Activated T-helper 2 cell treated with anti-CD3 and anti-CD28 coated beads, Interferon-gamma antibody, Interleukin-2, Interleukin-4, amounts not matched to agents 10 μg/mL and 5 μg/mL and 100 μg/mL, durations not matched to agents 14 hours and 24 hours and 36 hours (primary cell): ENCODE measurements at places on chromosomes 7 and 10.
A peak's percentile ranks its signal among the peaks of the same experiment; 100 is the strongest.

DNA sequence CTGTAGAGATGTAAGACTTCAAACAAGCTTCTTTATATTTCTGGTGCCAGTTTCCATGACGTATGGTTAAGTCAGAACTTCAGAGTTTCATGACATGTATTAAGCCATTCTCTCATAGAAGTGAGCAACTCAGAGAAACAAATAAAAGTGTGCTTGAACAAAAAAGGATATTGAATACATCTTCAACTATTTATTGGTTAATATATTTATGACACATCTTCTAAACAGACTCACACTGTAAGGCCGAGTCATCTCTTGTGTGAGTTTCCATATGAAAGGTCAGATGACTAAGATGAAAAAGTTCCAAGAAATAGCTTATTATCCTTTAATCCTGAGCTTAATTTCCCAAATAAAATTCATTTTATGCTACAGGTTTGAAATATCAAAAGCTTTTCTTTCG, 105.5 kb upstream of the CSTF2T start:
- peaks cover 5% of the 10 kb centered on the region for H3K27me3 ChIP-seq
- no peaks in the 10 kb centered on the region for H3K36me3 ChIP-seq
- DNase-seq, result no peak
- no peaks in the 10 kb centered on the region for H3K4me1 ChIP-seq
- H3K27ac ChIP-seq, result no peak overlapping the region

- H3K4me3 ChIP-seq, result no peak overlapping the region
- no peaks in the 10 kb centered on the region for H3K36me3 ChIP-seq
- DNase-seq, result no peak
- no peaks in the 10 kb centered on the region for H3K4me1 ChIP-seq
- peaks cover 13% of the 10 kb centered on the region for H3K27me3 ChIP-seq
Observed at GRCh38 chr7:284762-285722, 4.9 kb upstream of the FOXL3 start.

DNA sequence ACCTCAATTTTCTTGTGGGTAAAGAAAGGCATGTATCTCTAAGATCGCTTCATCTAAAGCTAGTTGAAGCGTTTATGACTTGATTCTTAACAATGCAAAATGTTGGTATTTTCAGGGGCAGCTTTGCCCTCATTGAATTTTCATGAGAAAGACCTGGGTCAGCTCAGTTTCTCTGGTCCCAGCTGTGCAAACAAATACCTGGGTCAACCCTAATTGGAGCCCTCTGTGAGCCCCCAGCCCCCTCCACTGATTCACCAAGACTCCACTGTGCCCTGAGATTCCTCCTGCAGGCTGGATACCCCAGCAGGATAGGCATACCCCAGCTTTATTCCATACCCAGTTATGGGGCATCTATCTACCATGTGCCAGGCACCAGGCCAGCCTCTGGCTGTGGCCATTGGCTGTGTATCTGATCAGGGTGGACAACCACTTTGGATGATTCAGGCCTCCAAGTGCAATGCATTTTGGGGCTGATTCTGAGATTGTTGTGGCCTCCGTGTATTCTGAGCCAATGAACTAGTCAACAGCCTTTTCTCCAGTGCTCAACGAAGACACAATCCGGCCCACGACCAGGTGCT, 201.9 kb downstream of the MYOF start:
- peaks cover 4% of the 10 kb centered on the region for H3K27me3 ChIP-seq
- DNase-seq, result no peak
- no peak overlapping the region for H3K27ac ChIP-seq

DNA sequence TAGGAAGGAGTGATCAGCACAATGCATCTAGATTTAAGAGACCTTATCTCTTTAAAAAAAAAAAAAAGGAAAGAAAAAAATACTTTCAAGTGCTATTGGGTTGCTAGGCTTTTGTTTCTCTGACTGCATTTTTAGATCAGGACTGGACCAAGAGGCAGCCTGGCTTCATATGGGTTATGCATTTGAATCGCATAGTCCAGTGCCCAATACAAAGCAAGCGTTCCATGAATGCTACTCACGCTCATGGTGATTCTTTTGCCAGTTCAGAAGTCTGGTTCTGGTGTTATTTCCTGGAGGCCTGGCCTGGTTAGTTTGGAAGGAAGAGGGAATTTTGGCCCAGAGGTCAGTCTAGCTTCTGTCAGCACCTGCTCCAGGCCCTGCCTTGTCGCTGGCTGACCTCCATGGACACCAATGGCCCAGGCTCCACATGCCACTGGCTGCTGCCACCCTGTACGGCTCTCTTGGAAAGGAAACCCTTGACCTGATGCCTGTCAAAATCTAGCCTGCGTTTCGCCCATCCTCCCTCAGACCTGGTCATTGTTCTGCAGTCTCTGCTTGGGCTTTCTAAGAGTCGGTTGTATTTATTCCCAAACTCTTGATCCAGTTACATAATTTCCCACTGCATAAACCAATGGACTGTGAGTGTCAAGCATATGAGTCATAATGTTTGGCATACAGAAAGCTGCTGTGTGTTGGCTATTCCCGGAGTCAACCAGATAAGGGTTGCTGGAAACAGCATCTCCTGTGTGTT, 74.3 kb upstream of the MKX start:
- H3K27me3 ChIP-seq, result no peaks in the 10 kb centered on the region
- no peak overlapping the region for H3K4me3 ChIP-seq
- no peaks in the 10 kb centered on the region for H3K36me3 ChIP-seq
- no peak overlapping the region for H3K27ac ChIP-seq
- DNase-seq, result no peak

- no peak overlapping the region for H3K27ac ChIP-seq
- H3K27me3 ChIP-seq, result no peaks in the 10 kb centered on the region
- no peak for DNase-seq
- no peak overlapping the region for H3K4me3 ChIP-seq
Observed at GRCh38 chr7:2537981-2538851, 17.1 kb downstream of the BRAT1 start.

DNA sequence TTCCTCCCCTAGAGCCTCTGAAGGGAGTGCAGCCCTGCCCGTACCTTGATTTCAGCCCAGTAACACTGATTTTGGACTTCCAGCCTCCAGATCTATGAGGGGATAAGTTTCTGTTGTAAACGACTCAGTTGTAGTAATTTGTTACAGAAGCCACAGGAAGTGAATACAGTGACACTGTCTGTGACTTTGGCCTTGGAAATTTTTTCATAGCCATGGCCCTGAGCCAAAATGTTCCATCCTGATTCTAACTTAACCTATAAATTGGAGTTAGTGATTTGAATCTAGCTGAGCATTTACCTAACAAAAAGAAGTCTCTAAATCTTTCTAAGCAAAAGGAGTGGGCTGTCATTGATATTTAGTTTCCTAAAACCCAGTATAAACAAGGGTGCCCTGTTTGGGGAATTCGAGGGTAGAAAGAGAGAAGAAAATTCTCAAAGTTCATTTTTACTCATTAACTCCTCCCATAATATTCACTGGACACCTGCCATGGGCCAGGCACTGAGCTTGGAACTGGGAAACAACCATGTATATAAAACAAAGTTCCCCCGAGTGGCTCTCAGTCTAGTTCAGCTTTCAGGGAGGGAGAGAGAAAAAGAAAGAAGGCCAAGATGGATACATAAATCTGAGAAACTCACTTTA, 162.3 kb downstream of the SKIDA1 start:
- no peaks in the 10 kb centered on the region for H3K27me3 ChIP-seq
- no peak for DNase-seq
- H3K27ac ChIP-seq, result no peak overlapping the region
- H3K4me3 ChIP-seq, result no peak overlapping the region
- no peaks in the 10 kb centered on the region for H3K4me1 ChIP-seq
- no peaks in the 10 kb centered on the region for H3K36me3 ChIP-seq

- no peaks in the 10 kb centered on the region for H3K27me3 ChIP-seq
- no peak for DNase-seq
- H3K27ac ChIP-seq, result no peak overlapping the region
- H3K4me1 ChIP-seq, result peaks cover 30% of the 10 kb centered on the region
- peaks cover 53% of the 10 kb centered on the region for H3K36me3 ChIP-seq
- no peak overlapping the region for H3K4me3 ChIP-seq
Observed at GRCh38 chr10:15155978-15156656, 12.4 kb downstream of the NMT2 start.

DNA sequence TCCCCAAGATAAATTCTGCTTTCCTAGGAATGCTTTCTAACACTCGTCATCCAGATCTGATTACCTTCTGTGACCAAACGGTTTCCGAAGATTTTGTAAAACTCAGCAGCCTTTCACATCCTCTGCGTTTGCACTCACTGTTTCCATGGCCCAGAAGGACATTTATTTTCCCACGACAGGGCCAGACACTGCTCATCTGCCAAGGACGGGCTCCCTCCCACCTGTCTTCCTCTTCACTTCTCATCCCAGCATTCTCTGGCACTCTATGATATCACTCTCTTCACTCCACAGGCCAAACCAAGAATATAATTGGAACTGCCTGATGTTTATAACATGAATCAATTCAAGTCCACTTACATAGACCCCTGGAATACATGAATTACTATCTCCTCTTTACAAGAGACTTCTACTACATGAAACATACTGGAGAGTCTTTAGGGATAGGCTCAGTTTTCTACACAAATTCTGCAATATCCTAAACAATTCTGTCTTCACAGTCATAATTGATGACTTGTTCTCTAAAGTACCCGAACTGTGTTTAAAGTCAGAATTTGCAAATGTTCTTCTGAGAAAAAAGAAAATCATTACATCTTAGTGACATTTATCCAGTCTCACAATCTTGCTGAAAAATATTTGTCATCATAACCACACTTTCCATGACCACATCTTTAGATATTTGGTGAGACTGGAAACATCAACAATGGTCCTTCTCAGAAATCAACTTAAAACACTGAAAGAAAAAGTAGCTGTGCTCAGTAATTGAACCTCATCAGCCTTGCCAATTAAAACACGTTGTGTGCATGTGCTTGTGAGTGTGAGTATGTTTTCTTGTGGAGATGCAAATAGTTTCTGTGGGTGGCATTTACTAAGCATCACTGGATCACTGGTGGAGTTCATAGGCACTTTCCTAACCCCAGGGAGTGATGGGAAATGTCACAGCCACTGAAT, 79.5 kb upstream of the PRSS58 start:
- H3K4me1 ChIP-seq, result peaks cover 6% of the 10 kb centered on the region
- H3K4me3 ChIP-seq, result peak overlapping the region; percentile 2
- peak overlapping the region; percentile 81 for H3K27ac ChIP-seq
- H3K27me3 ChIP-seq, result peaks cover 14% of the 10 kb centered on the region
- no peaks in the 10 kb centered on the region for H3K36me3 ChIP-seq

DNA sequence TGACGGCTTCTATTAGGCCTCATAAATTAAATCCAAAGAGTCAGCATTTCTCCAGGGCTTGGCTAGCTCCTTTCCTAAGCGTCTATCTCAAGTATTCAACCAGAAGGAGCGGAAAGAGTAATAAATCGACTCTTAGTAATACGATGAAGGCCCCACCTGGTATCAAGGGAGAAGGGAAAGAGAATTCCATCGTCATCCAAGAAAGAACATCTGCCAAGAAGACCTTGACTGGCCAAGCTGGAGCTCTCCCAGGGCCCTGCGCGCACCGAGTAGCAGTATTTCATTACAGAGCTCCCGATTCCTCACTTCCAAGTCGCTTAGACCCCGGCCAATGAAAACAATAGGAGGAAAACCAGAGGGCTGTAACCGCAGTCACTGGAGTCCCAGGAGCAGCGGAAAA, 178.0 kb upstream of the FRMD4A start:
- no peaks in the 10 kb centered on the region for H3K27me3 ChIP-seq
- DNase-seq, result no peak
- H3K36me3 ChIP-seq, result peaks cover 59% of the 10 kb centered on the region
- H3K4me1 ChIP-seq, result peaks cover 17% of the 10 kb centered on the region
- H3K27ac ChIP-seq, result no peak overlapping the region

- no peak for DNase-seq
- H3K4me1 ChIP-seq, result no peaks in the 10 kb centered on the region
- H3K4me3 ChIP-seq, result no peak overlapping the region
- H3K27me3 ChIP-seq, result no peaks in the 10 kb centered on the region
- no peak overlapping the region for H3K27ac ChIP-seq
Observed at GRCh38 chr7:47698386-47698785, 116.5 kb upstream of the TNS3 start.

DNA sequence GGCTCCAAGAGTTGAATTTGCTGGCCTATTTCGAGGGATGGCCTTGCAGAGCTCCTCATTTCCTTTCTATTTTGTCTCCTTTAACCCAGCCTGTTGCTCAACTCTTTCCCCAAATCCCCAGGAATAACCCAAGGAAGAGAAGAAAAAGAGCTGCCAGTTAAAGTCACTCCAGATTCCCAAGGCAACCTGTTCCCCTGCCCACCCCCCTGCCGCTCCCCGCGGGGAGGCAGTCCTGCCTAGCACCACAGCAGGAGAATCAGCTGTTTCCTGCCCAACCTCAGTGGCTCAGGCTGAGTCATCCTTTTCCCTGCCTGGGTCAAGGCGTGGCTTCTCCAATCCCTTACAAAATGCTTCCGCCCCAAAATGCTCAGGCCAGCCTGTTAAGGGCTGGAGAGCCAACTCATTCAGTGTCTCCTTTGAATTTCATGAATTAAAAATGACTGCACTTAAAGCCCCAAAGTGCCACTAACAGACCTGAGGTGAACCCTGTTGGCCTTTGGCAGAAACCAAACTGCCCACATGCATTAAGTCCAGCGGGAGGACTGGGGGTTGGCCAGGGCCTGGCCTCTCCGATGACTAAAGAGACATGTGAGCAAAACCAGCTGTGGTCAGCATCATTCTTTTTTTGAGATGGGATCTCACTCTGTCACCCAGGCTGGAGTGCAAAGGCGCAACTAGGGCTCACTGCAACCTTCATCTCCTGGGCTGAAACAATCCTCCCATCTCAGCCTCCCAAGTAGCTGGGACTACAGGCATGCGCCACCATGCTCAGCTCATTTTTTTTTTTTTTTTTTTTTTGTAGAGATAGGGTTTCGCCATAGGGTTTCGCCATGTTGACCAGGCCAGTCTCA, 83.2 kb upstream of the KIF5B start:
- H3K36me3 ChIP-seq, result no peaks in the 10 kb centered on the region
- peaks cover 9% of the 10 kb centered on the region for H3K4me1 ChIP-seq
- H3K27ac ChIP-seq, result no peak overlapping the region
- peak; percentile 24 for DNase-seq
- H3K27me3 ChIP-seq, result no peaks in the 10 kb centered on the region

GRCh38 chr7:36171503-36171902, 18.4 kb downstream of the EEPD1 start:
- peaks cover 8% of the 10 kb centered on the region for H3K27me3 ChIP-seq
- H3K27ac ChIP-seq, result no peak overlapping the region
- DNase-seq, result no peak
- H3K4me3 ChIP-seq, result no peak overlapping the region
